Stimulated activated CD4-positive, alpha-beta T cell treated with anti-CD3 and anti-CD28 coated beads, Interleukin-2, amount 100 ng/mL, for 48 hours (primary cell): ENCODE measurements at places on chromosomes 6 and 20.

DNA sequence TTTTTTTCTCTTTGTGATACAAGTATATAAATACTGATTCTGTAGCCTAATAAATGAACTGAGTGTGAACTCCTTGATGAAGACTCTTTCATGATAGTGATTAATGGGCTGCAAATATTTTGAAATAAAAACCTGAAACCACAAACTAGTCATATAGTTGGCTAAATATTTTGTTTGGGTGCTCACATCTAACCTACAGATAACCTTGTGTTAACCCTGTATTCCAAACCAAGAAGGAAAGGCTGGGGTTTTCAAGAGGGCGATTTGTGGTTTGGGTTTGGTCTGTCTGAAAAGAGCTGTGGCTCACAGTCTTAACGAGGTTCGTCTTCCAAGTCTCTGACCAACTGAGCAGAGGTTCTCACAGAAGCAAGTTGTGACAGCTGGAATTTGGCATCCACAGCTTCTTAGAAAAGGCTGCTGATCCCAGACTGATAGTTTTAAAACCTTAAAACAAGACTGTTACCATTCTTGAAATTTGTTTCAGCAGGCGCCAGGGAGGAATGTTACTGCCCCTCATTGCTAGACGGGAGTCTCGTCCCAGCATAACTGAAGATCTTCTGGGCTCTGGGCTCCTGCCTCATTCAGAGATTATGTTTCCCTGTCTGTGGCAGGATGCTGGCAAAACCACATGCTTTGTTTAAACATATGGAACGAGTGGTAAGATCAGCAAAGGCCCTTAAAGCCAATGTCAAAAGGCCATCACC, 736.4 kb upstream of the MARCKS start:
- no peak for DNase-seq

DNA sequence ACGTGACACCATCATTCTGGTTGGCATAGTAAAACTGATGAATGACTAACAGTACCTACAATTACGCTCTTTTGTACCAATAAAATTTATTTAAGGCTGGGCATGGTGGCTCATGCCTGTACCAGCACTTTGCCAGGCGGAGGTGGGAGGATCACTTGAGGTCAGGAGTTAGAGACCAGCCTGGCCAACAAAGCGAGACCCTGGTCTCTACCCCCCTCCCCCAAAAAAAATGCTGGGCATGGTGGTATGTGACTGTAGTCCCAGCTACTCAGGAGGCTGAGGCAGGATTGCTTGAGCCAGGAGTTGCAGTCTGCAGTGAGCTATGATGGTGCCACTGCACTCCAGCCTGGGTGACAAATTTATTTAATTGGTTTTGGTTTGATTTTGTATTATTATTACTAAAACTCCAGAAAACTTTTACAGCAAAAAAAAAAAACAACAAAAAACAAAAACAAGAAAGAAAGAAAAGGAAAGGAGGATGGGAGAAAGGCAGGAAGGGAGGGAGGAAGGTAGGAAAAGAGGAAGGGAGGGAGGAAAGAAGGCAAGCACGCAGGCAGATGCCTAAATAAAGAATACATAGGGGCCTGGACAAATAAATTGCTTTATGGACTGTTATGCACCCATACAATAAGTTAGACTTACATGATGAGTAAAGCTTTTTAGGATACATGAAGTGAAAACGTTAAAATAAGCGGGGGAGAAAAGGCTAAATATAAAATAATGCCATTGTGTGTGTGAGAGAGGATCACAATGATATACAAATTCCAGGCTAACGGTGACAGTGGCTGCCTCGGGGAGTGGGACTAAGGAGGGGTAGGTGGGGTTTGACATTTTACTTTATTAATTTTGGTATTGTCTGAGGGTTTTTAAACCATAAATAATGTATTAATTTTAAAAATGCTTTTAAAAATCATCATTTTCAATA, 682 bp upstream of the ZSCAN9 start:
- no peak for DNase-seq

DNA sequence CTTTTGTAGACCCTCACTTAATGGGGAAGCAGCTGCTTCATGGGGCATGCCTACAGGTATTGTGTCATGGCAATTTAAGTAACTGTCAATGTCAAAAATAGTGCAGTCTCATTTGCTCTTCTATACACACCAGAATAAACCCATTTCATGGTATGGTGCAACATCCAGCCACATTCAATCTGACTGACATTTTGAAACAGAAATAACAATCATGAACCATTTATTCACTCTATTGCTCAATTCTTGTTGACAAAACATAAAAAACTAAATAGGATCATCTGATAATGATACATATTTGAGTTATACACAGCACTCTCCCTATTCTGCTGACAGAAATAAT, 122.9 kb downstream of the MAP7 start:
- DNase-seq: no peak

- DNase-seq: no peak
Observed at GRCh38 chr6:39918831-39919230, 15.4 kb downstream of the MOCS1 start.

DNA sequence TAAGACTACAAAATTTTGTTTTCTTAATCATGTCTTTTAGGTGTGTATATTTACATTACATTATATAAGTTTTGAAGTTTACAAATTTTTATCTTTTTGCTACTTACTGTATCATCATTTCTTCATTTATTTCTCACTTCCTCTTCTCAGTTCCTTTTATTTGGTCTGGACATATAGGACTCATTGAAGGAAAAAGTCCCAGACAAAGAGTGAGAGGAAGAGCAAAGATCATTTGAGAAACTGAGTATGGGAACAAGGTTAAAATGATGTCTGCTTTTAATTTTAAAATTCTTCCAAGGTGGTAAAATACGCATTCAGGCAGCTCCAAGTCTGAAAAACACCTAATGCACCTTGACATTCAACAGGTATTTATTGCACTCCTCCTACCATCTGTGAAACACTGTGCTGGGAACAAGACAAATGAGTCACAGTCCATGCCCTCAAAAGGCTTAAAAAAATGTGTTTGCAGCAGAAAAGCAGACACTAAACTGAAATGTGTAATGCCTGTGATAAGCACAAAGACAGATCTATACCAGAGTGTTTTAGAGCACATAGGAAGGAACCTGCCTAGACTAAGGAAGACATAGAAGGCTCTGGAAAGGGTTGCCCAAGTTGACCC, 63.2 kb downstream of the PKIB start:
- no peak for DNase-seq
